ENCODE measurements at places on chromosomes 6 and 20.

DNA sequence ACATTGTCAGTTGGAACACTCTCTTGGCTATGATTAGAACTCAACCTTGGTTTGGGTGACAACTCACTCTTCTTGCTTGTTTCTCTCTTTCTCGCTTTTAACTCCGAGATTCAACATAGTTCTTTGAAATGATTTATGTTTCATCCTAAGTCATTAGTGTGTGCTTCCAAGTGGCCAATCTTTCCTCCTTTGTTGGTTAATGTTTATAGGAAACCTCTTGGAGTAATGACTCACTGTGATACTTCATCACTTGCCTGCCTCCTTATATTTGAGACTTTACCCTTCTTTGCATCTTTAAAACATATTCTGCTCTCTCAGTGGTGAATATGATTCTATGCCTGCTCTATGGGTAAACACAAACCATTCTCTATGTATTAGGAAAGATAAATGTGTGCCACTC is 279.7 kb upstream of the FLRT3 start:
- no peak for DNase-seq

GRCh38 chr6:159969921-159970320 is 1.0 kb downstream of the IGF2R start:
- DNase-seq: no peak

- DNase-seq: no peak
These were observed 195.7 kb downstream of the CENPW start for GRCh38 chr6:126535595-126535994.

DNA sequence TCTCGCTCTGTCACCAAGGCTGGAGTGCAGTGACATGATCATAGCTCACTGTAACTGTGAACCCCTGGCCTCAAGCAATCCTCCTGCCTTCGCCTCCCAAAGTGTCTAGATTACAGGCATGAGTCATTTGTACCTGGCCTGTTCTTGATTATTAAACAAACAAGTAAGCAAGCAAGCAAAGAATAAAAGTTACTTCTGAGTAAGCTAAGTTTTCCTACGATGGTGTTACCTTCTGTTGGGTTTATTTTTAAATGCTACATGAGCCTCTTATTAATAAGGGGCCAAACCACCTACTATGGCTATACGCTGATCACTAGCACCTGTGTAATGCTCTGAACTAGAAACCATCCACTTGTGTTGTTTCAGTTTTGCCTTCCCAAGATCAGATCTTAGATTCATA is 50.8 kb downstream of the IL22RA2 start:
- no peak for DNase-seq

GRCh38 chr20:46999801-47000465 is 105.3 kb downstream of the EYA2 start:
- no peak for DNase-seq

GRCh38 chr6:37940074-37940847 is 120.7 kb downstream of the ZFAND3 start:
- peak; percentile 4 for DNase-seq

Data from GM04504 (cell line).